ENCODE measurements at places on chromosomes 13 and 19. TPM values are rescaled to one million over a fixed set of nuclear protein-coding genes. Genes with fewer than 3 reads are reported as not detected.

The OR7C1 gene
- total RNA-seq, result not detected

DNA sequence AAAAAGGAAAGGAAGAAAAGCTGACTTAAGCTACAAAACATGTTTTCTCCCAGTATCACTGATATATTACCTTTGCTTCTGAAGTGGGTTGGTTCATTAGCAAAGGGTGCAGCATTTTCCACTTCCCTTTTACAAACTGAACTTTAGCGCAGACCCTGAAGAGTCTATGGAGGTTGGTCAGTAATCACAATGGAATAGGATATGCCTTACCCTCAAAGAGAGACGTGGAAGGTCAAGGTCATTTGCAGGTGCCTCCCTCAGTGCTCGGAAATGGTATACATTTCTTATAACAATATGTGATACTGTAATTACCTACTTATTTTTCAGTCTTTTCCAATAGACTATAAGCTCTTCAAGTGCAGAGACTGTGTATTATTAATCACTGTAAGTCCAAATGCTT lies 21.9 kb upstream of the MED4 start:
- peaks cover 3% of the 10 kb centered on the region for H3K4me1 ChIP-seq
- no peak for DNase-seq
- H3K27ac ChIP-seq, result no peak overlapping the region

DNA sequence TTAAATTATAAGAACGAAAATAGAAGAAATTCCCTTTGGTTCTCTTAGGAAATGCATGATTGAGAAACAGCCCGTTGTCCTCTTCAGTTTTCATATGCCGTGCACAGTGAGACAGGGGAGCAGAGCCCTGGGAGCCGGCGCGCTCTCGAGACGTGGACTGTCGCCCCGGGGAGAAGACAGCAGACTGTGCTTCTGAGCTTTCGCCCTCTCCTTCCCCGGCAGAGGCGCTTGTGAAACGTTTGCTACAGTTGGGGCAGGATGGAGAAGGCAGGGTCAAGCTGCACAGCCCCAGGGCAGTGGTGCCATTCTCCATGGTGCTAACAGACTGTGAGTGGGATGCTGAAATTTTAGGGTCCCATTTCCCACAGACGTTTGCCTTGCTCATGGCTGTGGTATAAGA lies 192.2 kb upstream of the KL start:
- no peak overlapping the region for H3K27ac ChIP-seq
- peaks cover 4% of the 10 kb centered on the region for H3K27me3 ChIP-seq
- no peak for DNase-seq

GRCh38 chr13:112066624-112067004 lies 335 bp upstream of the SOX1 start:
- H3K27me3 ChIP-seq, result peaks cover 71% of the 10 kb centered on the region
- H3K4me1 ChIP-seq, result peaks cover 3% of the 10 kb centered on the region
- DNase-seq, result peak; percentile 66
- H3K4me3 ChIP-seq, result no peak overlapping the region

The RDH8 gene
- total RNA-seq, result not detected

The ZNF428 gene
- 19.4 TPM for total RNA-seq

DNA sequence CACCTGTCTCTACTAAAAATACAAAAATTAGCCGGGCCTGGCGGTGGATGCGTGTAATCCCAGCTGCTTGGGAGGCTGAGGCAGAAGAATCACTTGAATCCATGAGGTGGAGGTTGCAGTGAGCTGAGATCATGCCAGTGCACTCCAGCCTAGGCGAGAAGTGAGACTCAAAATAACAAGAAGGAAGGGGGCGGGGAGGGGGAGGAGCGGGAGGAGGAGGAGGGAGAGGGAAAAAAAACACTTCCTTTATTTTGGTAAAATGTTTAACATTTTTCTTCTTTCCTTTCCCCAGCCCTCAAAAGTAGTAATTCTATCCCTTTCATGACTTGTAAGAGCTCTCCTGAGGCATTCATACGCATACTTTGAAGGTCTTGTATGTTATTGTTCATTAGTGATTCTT lies 44.3 kb downstream of the SPRY2 start:
- no peak overlapping the region for H3K27ac ChIP-seq
- H3K36me3 ChIP-seq, result no peaks in the 10 kb centered on the region
- H3K4me1 ChIP-seq, result no peaks in the 10 kb centered on the region
- no peaks in the 10 kb centered on the region for H3K27me3 ChIP-seq
- no peak overlapping the region for H3K4me3 ChIP-seq

- no peaks in the 10 kb centered on the region for H3K36me3 ChIP-seq
- DNase-seq, result no peak
- no peaks in the 10 kb centered on the region for H3K27me3 ChIP-seq
- H3K4me1 ChIP-seq, result peaks cover 10% of the 10 kb centered on the region
These were observed 5.7 kb upstream of the ZNF792 start for GRCh38 chr19:34969721-34970120.

GRCh38 chr19:46954502-46954992 lies 65.1 kb upstream of the NPAS1 start:
- H3K27me3 ChIP-seq, result no peaks in the 10 kb centered on the region
- DNase-seq, result no peak
- H3K27ac ChIP-seq, result peak overlapping the region; percentile 94
- H3K4me3 ChIP-seq, result peak overlapping the region; percentile 81

The MEIS3 gene
- not detected for total RNA-seq

GRCh38 chr13:22489771-22490170 lies 691.0 kb upstream of the SGCG start:
- no peak for DNase-seq
- H3K36me3 ChIP-seq, result no peaks in the 10 kb centered on the region
- no peak overlapping the region for H3K27ac ChIP-seq
- no peak overlapping the region for H3K4me3 ChIP-seq
- H3K4me1 ChIP-seq, result no peaks in the 10 kb centered on the region

The ZNF536 gene
- total RNA-seq, result not detected

DNA sequence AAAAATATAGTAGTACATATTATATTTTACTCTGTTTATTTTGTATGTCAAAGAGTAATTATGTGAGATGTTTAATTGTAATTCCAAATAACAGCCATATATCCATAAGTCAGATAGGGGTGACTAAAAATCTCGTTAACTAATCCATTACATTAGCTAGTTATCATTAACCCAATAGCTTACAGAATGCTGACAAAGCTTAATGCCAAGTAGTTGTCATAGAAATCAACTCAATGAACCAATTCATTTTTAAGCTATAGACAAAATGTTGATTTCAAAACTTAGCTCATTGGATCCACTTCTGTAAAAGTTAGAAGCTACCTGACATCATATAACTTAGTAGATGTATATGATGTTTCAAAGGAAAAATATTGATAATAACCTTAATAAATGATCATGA lies 206.7 kb upstream of the SLITRK1 start:
- no peak for DNase-seq
- H3K36me3 ChIP-seq, result no peaks in the 10 kb centered on the region
- no peak overlapping the region for H3K27ac ChIP-seq
- H3K27me3 ChIP-seq, result no peaks in the 10 kb centered on the region
- H3K4me1 ChIP-seq, result no peaks in the 10 kb centered on the region

Measured in activated CD4-positive, alpha-beta T cell treated with anti-CD3 and anti-CD28 coated beads, Interleukin-2, amount 10 ng/mL, durations not matched to agents 24 days and 14 days (primary cell).